ENCODE measurements at places on chromosomes 16 and 17.

DNA sequence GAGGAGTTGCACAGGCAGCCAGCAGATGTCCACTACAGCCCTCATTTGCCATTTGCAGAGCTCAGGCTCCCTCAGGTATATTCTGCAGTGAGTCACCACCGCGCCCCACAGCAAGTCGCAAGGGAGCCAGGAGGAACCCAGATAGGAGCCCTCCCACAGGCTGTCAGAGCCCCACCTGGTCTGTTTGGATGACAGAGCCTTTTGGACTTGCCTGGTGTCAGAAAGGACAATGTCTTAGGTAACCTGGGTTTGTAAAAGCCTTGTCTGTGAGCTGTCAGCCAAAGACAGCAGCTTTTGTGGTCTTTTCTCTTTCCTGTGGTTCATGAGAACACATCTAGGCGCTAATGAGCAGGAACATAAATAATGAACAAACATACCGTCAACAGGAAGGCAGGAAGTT, 70.9 kb downstream of the GNAO1 start:
- DNase-seq = no peak

GRCh38 chr17:73196500-73196899, 3.6 kb downstream of the COG1 start:
- DNase-seq = peak; percentile 60

DNA sequence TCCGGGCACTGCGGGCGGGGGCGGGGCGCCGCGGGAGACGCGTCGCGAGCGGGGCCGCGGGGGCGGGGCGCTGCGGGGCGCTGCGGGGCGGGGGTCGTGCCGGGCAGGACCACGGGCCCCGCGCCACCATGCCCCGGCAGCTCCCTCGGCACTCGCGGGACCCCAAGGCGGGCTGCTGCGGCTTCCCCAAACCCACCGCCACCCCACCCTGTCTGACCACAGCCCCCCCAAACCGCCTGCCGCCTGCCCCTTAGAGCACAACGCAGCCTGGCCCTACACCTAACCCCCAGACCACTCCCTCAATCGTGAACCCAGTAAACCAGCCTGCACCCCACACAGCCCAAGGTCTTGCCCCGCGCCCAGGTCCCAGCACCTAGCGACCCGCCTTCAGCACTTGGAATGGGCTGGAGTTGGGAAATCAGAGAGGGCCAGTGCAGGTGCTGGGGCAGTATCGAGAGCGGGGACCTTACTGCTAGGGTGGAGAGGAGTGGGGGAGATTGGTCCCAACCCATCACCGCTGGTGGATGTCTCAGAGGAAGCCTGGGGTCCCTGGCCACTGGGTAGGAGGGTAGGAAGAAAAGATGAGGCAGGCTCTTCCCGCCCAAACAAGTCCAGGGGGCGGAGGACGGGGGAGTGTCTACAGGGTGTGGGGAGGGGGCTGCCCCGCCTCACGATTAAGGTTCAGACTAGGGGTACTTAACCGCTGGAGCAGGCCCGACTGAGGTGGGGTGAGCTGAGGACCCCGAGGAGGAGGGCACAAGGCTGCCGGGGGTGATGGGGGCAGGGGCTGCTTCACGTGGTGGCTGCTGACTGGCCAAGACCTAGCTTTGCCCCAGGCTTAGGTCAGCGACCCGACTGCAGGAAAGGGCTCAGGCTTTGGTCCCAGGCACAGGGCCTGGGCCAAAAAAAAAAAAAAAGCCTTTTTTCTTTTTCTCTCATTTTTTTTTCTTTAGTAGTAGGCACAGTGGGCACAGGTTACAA, 539 bp upstream of the VAMP2 start:
- DNase-seq = no peak

- DNase-seq = no peak
Measured at GRCh38 chr17:2070241-2071023, 15.5 kb downstream of the HIC1 start.

GRCh38 chr16:69406780-69407331, 17.6 kb upstream of the CYB5B start:
- DNase-seq = no peak

All from NCI-H526 treated with DMSO at 0.1 percent for 48 hours (cell line).